ENCODE measurements at places on chromosomes 3 and 15. TPM values are rescaled to one million over a fixed set of nuclear protein-coding genes. Genes with fewer than 3 reads are reported as not detected.

The COLQ gene
- 2.9 TPM for total RNA-seq

The CRTAP gene
- total RNA-seq = 211 TPM

The MASP1 gene
- total RNA-seq = 17.8 TPM

The SHQ1 gene
- total RNA-seq = 18.8 TPM

The MYL3 gene
- total RNA-seq = 1.8 TPM

The ACTRT3 gene
- total RNA-seq = 1.6 TPM

DNA sequence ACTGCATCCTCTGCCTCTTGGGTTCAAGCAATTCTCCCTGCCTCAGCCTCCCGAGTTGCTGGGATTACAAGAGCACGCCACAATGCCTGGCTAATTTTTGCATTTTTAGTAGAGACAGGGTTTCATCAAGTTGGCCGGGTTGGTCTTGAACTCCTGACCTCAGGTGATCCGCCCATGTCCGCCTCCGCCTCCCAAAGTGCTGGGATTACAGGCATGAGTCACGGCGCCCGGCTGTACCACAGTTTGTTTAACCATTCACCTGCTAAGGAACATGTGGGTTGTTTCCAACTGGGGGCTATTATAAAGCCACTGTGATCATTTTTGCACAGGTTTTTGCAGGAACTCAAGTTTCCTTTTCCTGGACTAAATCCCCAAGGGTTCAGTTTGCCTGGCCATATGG is 123.2 kb upstream of the RAP2B start:
- no peak for DNase-seq

DNA sequence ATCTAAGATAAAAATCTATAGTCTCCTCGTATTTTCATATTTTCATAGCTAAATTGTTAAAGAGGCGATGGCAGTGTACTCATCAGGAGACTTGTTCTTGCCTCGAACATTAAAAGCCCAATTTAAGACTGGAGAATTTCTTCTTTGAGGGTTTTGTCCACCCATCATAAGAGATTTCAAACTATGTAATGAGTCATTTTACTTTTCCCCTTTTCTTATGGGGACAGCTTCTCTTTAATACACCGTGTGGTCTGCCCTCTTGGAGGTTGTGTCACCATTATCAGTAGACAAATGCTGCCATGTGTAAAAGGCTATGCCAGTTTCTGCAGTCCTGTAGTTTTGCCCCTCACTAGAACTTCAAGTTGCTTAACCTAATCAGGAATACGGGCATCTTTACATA is 16.9 kb downstream of the TGFBR2 start:
- DNase-seq = no peak

DNA sequence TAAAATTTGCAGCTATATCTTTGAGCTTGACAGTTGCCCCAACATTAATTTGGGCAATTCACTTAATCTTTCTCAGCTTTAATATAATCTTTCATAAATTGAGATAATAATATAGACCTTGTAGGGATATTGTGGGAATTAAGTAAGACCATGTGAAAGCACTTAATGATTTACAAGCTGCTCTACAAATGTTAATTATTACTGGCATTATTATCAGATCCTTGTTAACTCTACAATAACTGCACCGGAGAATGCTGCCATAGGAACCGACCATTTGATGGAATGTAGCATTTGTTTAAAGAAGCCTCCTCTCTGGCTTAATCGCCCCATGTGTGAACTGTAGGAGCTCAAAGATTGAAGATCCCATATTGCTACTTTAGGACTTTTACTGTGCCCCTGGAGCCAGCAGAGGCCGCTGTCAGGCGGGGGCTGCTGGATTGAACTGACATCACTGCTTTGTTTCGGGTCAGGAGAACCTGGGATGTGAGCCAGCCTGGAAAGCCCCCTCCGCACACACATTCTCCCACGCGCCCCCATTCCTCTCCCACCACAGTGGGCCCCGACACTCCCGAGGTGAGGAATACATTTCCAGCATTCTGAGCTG is 154.2 kb upstream of the TNIK start:
- no peak for DNase-seq

GRCh38 chr15:49895347-49896223 is 223.4 kb downstream of the ATP8B4 start:
- DNase-seq = peak; percentile 38

- DNase-seq = no peak
Measured at GRCh38 chr3:4898454-4899313, 80.6 kb upstream of the BHLHE40 start.

GRCh38 chr3:64454179-64454578 is 228.9 kb upstream of the PRICKLE2 start:
- DNase-seq = no peak
